ENCODE measurements at places on chromosomes 2 and 18.

DNA sequence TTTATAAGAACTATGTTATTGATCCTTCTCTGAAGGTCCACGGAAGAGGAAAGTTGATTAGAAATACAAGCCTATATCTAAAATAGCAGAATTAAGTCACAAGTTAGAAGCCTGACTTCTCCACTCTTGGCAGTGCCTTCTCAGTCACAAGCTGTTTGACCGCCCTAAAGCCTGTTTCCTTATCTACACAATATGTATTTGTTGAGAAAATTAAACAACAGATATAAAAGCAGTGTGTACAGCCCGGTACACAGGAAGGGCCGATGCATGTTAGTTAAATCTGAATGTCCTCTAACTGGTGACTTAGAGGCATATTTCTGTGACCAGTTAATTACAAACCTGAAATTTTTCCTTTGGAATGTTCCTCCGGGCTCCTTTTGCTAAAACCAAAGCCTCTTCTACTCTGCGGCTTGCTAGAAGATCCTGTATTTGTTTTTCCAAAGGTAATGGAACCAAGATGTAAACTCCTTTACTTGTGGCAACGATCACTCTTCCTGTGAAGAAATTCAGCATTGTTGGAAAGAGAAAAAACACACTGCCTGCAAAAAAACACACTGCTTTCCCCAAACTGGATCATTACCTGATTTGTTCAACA is 33.4 kb downstream of the TGFBRAP1 start:
- no peak for DNase-seq

- no peak for DNase-seq
Observed at GRCh38 chr2:163565192-163565591, 170.6 kb downstream of the FIGN start.

DNA sequence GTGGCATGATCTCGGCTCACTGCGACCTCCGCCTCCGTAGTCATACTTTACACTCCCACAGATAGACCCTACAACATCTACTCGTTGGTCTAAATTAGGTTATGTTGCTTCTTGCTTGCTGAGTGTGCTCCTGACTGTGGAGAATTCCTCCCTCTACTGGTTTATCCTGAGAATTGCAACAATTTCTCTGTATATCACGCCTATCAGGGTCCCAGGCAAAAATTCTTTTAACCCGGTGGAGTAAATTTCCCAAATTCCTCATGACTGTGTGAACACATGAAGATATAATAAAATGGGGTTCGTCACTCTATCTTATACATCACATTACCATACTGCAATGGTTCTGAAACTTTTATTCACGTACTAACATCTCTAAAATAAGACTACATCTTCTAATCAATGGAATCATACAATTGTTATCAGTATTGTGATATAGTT is 156.7 kb downstream of the EVA1A start:
- DNase-seq, result no peak

GRCh38 chr2:24123922-24124580 is 782 bp downstream of the FAM228B start:
- DNase-seq, result no peak

DNA sequence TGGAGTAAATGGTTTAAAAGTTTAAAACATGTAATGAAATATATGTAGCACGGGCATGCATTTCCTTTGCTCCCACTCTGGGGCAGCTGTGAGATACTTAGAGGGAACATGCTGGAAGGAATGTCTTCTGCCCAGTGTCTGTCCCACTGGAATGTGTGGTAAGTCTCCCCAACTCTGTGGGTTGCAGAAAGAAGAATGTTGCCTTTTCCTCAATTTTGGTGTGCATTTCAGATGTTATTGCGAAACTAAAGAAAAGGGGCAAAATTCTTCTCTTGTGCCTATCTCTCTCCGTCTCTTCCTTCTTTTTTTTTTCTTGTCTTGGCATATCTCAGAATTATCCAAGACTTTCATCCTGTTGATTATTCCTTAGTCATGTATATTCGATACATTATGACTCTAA is 201.1 kb downstream of the SH3RF3 start:
- no peak for DNase-seq

GRCh38 chr2:144595686-144596072 is 75.8 kb upstream of the ZEB2 start:
- no peak for DNase-seq

GRCh38 chr18:31598021-31598805 is 6.5 kb downstream of the TTR start:
- no peak for DNase-seq

DNA sequence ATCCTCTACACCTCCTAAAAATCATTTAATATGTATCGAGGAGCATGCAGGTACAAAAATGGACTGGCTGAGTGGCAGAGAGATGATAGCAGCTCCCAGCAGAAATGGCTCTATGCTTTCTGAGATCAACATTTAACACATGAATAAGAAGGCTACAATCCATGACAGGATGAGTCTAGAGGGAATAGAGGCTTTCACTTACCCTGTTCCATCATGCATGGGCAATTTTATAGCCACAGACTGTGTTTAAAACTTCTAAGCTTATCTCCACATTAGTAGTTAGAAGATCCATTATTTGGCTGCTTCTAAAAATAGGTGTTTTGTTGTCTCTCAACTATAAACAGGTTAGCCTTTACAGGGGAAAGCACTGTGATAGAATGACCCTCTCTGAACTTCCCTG is 149.1 kb upstream of the ARHGAP28 start:
- no peak for DNase-seq

DNA sequence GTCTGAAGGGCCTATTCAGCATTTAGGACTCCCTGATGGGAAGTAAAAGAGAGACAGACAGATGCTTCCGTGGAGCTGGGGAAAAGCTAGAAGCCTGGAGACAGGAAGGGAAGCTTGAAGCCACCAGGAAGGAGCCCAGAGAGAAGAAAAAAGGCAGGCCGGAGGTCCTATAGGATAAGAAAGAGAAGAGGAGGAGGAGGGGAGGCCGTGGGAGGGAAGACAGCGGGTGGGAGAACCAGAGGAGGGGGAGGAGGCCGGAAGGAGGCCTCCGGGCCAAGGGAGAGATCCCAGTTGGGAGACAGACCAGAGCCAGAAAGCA is 107.1 kb upstream of the PKDCC start:
- DNase-seq, result no peak

- DNase-seq, result no peak
Observed at GRCh38 chr2:151437630-151438029, 27.9 kb downstream of the RIF1 start.

- no peak for DNase-seq
Observed at GRCh38 chr2:53432936-53433335, 334.7 kb upstream of the CHAC2 start.

DNA sequence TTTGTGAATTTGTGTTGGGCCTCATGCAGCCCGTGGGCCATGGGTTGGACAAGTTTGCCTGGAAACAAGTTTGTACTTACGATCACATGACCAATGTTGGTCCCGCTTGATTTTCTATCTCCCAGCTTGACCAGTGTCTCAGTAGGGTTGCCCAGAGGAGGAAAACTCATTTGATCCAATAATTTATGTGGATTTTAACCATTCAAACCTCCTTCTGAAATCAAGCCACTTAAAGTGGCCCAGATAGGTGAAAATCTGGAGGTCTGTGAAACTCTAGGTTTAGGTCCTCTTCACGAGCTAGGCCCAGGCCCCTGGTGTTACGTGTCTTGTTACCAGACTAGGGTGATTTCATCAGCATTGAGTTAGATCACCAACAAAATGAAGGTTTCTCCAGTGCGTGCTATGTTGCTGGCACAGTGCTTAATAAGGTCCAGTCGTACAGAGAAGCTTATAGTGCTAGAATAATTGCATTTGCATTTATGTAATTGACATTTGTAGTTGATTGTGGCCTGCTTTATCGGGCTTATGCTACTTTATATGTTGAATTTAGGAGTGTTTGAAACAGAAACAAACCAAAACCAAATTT is 4.4 kb downstream of the ACTR2 start:
- DNase-seq, result no peak

- no peak for DNase-seq
Observed at GRCh38 chr2:65366595-65367125, 65.7 kb downstream of the SPRED2 start.

DNA sequence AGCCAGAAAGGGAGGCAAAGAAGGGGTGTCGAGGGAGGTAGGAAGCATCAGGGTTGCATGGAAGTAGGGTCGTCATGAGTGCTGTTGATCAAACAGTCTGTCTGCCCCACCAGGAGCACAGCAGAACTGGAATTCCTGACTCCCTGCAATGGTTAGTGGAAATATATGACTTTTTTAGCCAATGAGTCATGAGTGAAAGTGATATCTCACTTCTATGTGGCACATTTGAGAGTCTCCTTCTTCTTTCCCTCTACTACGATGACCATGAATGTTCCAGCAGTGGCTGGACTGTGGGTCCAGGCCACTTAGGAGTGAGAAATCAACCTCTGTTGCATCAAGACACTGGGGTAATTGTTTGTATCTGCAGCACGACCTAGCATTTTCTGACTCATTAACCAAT is 199.5 kb downstream of the TTC32 start:
- no peak for DNase-seq

- no peak for DNase-seq
Observed at GRCh38 chr18:54330768-54331548, 26.7 kb downstream of the STARD6 start.

DNA sequence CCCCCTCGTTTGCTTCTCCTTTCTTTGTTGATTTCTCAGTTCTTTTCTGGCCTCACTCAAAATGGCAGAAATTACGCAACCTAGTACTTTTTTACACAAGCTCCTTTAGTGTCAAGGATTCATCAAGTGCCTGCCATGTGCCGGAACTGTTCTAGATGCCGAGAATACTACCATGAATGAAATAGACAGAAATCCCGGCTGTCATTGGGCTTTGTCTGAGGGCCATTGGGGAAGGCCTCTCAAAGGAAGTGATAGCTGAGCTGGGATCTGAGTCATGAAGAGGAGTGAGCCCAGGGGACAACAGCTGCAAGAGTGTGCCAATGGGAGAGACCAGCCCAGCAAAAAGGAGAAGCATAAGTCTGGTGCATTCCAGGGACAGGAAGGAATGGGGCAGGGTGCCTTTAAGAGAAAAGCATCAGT is 34.3 kb upstream of the PPP1CB start:
- DNase-seq, result peak; percentile 97

- no peak for DNase-seq
Observed at GRCh38 chr2:199223791-199224190, 233.9 kb downstream of the SATB2 start.

- no peak for DNase-seq
Observed at GRCh38 chr18:32175265-32175664, 14.6 kb upstream of the MEP1B start.

DNA sequence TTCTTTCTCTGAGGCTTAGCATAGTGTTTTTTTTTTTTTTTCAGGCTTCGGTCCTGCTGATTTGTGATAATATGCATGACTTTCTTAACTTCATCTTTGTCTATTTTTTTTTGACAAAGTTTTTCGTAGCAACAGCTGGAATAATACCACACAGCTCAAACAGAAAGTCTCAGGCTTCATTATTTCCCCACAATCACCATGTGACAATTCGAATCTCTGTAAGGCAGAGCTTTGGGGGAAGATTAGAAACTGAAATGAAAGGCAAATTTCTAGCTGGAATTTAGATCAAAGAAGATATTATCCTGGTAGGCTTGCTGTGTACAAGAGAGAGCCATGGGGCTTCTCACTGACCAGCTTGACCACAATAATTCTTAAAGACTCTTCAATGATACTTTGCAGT is 12.2 kb upstream of the CD28 start:
- no peak for DNase-seq

GRCh38 chr2:196277002-196277401 is 105.6 kb upstream of the STK17B start:
- no peak for DNase-seq

DNA sequence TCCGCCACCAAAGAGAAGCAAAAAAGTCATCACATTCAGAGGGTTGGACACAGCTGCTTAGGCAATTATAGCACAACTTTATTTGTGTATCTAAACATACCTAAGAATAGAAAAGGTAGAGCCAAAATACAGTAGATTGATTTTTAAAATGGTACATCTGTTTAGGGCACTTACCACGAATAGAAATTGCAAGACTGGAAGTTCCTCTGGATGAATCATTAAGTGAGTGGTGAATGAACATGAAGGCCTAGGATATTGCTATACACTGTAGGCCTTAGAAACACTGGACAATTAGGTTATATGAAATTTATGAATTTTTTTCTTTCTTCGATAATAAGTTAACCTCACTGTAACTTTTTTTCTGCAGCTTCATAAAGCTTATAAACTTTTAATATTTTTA is 687.0 kb downstream of the BCL11A start:
- DNase-seq, result no peak

- DNase-seq, result no peak
Observed at GRCh38 chr2:205556841-205557539, 125.3 kb upstream of the NRP2 start.

DNA sequence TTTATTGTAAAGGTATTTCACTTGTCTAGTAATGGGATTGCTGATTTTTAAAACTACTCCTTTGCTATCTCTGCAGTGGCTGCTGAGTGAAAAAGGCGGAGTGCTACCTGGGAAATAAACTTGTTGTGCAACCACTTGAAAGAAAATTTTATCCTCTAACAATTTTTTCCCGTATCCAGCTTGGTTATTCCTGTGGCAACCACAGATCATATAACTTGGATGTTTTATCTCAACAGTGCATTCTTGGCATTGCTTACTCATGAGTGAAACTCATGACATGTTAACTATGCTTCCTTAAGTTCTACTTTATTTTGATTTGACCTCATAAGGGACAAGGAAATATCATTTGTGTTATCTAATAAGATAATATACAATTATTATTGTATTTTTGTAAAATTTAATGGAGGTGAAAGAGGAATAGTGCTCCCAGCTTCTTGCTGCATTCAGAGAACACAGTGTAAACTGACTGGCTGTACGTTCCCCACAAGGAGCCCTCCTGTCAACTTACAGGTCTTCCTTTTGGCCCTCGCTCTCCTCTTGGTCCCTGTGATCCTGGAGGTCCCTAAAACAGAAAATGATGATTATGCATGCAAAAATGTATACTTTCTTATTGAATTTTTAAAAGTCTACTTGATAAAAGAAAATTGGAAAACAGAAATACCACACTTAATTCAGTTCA is 82.7 kb downstream of the COL5A2 start:
- DNase-seq, result no peak

DNA sequence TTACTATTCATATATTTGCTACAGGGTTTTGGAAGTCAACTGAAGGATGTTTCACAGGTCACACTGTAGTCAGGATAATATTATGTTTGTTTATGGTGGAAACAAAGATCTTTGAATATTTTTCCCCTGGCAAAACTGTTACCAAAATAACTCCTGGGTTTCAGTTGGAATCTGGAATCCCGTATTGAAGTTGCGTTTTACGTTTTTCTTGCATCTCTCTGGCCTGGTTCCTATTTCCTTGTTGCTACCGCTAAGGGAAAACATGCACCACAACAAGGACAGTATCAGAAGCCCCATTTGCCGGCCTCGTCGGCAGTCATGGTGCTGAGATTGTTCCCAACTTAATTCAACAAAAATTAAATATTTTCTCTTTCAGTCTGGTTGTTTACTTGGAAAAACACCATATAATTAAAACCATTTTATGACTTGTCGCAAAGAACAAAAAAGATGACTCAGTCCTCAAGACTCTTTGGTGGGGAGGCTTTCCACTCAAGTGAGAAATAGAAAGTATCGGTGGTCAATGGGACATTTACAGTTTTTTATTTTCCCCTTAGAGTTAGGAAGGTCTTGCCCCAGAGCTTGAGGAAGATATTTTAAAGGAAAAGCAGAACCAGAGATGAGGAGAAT is 42.3 kb downstream of the EN1 start:
- DNase-seq, result no peak

- no peak for DNase-seq
Observed at GRCh38 chr2:204933735-204934374, 388.6 kb downstream of the PARD3B start.

GRCh38 chr2:107585851-107586250 is 240.8 kb upstream of the RGPD4 start:
- no peak for DNase-seq
